ENCODE measurements at places on chromosomes 11 and 22. TPM values are rescaled to one million over a fixed set of nuclear protein-coding genes. Genes with fewer than 3 reads are reported as not detected.

ZP1 gene
- not detected for total RNA-seq

NNMT gene
- 222 TPM for total RNA-seq

PDE3B gene
- 2.4 TPM for total RNA-seq

RIMBP3C gene
- 0.27 TPM for total RNA-seq

ELF5 gene
- total RNA-seq: not detected

PDE2A gene
- total RNA-seq: 2.3 TPM

FAM181B gene
- total RNA-seq: 0.11 TPM

LMO2 gene
- 0.31 TPM for total RNA-seq

DGCR6 gene
- 1.2 TPM for total RNA-seq

PARVA gene
- 24.4 TPM for total RNA-seq

SCGB2A2 gene
- total RNA-seq: not detected

FLRT1 gene
- total RNA-seq: not detected

YAP1 gene
- 46.0 TPM for total RNA-seq

OR51B6 gene
- not detected for total RNA-seq

FGF19 gene
- not detected for total RNA-seq

TMPRSS13 gene
- not detected for total RNA-seq

DNAL4 gene
- 8.0 TPM for total RNA-seq

C11orf87 gene
- not detected for total RNA-seq

CACNA1I gene
- 0.03 TPM for total RNA-seq

PLEKHB1 gene
- 0.85 TPM for total RNA-seq

DRG1 gene
- total RNA-seq: 75.2 TPM

GRAMD1B gene
- 45.4 TPM for total RNA-seq
